ENCODE measurements at places on chromosomes 12 and 14.

DNA sequence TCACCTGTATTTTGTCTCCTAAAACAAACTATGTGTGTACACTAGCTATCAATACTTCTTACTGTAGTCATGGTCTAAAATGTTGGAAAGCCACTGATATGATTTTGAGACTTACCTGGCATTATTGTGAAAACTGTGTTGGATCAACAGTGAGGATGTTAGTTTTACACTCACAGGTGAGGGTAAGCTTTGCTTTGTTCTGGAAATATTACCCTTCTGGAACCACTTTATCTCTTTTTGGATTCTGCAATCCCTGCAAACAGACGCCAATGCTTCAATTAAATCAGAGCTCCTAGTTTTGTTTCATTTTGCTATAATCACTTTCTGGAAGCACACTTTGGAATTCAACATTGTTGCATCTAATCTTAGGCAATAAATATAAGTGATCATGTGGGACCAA is 223.3 kb downstream of the RPS29 start:
- DNase-seq = no peak

- DNase-seq = no peak
Observed at GRCh38 chr12:96414637-96415036, 14.4 kb upstream of the CDK17 start.

- DNase-seq = no peak
Observed at GRCh38 chr12:102992297-102992696, 34.8 kb downstream of the ASCL1 start.

- no peak for DNase-seq
Observed at GRCh38 chr14:54010981-54011380, 54.4 kb upstream of the BMP4 start.

GRCh38 chr12:94207849-94208621 is 59.7 kb downstream of the PLXNC1 start:
- DNase-seq = no peak

- DNase-seq = no peak
Observed at GRCh38 chr12:4734625-4735340, 14.6 kb downstream of the GALNT8 start.

GRCh38 chr14:103732868-103733620 is 17.4 kb downstream of the ZFYVE21 start:
- no peak for DNase-seq

DNA sequence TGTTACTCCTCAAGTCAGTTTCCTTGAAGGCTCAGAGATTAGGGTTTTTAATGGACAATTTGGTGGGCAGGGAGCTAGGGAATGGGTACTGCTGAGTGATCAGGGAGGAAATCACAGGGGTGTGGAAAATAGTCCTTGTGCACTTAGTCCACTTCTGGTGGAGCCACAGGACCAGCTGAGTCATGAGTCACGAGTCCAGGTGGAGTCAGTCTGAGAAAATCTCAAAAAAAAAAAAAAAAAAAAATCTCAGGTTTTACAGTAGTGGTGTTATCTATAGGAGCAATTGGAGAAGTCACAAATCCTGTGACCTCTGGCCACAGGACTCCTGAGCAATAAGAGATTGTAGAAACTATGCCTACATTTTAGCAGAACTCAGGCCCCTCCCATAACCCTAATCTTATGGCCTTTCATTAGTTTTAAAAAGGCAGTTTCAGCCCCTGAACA is 28.2 kb upstream of the AMN1 start:
- DNase-seq = peak; percentile 12

- no peak for DNase-seq
Observed at GRCh38 chr14:96267336-96267735, 11.3 kb downstream of the BDKRB1 start.

GRCh38 chr14:68676511-68676943 is 116.3 kb downstream of the ZFP36L1 start:
- DNase-seq = peak; percentile 88

- DNase-seq = no peak
Observed at GRCh38 chr14:99751539-99752485, 41.4 kb upstream of the EML1 start.

GRCh38 chr14:79334272-79334671 is 877.0 kb downstream of the DIO2 start:
- DNase-seq = no peak

DNA sequence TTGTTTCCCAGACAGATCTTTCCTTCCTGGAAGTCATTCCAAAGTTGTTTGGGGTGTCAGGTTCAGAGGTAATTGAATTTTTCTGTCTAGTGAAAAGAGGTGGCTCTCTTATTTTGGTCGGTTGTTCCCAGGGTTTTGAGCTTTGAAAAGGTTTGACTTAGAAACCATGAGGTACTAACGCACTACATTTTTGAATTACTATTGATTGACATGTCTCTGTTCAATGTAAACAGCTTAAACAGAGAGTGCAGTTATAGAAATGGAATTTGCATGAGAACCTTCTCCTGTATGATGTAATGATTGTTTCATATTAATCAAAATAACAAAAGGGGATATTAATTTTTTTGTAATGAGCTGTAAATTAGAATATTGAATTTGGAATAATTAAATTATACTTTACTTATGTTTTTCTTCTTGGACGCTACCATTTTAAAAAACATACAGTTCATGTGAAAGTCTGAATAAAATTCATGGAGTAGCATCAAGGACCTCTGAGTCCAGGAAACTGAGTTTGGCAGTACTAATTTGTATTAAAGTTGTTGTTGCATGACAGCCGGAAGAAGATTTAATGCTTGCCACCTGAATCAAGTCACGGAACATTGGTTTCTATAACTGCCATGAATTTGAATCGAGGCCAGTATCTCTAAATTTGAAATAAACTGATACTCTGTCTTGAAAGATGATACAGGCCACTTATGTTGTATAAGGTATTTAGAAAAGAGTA is 41.7 kb downstream of the NPAS3 start:
- no peak for DNase-seq

DNA sequence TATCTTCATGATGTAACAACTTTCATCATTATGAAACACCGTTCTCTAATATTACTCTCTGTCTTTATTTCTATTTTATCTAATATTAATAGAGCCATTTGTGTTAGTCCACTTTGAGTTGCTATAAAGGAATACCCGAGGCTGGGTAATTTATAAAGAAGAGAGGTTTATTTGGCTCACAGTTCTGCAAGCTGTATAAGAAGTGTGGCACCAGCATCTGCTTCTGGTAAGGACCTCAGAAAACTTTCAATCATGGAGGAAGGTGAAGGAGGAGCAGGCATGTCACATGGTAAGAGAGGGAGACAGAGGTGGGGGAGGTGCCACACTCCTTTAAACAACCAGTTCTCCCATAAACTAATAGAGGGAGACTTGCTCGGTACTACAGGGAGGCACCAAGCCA is 25.1 kb downstream of the BORCS5 start:
- no peak for DNase-seq

DNA sequence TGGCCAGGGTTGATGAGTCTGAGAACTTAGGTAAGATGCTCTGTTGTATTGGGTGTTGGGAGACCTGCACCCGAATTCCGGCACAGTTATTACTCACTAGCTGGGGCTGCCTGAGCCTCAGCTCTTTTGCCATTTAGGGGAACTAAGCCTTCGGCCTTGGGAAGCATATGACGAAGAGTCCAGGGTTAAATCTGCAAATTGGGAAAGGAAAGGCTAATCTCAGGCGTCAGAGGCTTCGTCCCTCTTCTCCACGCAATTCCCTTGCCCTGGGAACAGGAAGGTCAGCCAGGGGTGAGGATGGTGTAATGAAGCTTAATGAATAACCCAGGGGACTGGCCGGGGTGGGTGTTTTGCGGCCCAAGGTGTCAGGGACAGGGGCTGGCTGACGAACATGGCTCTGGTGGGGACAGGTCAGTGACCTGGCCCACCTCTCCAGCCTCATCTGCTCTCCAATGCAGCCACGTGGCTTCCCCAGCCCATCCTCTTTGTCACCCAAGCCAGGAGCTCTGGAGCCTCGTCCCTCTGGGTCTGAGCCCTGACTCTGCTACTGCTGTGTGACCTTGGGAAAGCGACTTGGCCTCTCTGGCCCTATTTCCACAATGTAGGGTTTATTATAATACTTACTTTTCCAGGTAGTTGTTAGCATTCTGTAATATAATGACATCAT is 3.8 kb upstream of the SDSL start:
- no peak for DNase-seq

DNA sequence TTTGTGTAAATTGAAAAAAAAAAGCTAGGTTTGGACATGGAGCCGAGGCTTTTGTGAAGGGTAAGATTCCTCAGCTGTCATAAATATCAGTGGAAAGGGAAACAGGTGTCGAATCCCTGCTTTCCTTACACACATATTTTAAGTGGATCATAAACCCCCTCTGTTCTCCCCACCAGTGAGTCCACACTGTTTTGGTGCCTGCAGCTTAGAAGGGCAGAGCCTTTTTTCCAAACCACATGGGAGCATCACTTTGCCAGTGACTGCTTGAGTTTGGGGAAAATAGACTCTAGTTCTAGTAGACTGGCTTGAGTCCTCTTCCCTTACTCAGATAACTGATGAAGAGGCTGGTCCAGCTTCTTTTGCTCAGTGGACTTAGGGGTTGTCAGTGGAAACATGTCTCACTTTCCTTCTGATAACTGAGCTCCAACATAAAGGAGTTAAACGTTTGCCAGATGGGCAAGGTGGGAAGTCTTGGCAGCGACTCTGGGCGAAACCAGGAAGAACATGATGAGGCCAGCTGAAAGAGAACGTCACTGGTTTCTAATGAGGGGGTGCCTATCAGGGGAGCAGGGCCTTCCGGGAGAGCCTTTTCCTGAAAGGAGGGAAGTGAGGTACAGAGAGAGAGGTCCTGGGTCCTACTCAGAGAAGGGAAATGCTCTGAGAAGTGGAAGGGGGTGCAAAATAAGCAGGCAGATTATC is 168.1 kb upstream of the PARP11 start:
- DNase-seq = no peak

DNA sequence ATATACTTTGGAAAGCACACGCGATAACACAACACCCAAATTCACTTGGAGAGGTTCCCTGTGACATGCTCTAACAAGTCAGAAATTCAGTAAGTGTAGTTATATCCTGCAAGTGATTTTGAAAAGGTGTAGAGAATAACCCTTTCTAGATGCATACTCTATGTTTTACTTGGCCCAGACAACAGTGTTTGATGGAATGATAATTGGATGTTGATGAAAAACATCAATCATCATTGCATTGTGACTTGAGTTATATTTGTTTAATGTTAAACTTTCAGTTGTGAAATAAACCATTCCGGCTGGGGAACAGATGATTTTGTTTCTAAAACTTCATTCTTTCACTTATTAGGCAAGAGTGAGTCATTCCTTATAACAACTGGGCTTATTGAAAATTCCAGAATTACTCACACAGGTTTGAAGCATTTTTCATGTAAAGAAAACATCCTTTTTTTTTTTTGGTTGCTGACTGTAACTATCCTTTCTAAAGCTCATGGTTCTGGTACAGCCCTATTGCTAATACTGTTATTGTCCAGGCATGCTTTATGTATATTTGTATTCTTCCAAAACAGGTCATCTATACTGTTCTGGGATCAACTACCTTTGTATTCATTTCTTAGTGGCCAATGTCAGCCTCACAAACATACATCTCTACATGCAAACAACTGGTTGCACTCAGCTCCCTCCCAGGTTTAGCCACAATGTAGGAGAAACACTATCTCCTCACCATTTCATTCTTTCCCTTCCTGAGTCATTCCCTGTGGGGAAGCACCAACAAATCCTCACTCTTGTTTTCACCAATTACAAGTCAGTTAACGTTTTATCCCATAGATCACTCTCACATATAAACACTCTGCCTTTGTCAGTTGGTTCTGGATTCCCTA is 121.2 kb upstream of the LRIG3 start:
- no peak for DNase-seq

- no peak for DNase-seq
Observed at GRCh38 chr14:97995038-97995437, 1197.9 kb downstream of the VRK1 start.

DNA sequence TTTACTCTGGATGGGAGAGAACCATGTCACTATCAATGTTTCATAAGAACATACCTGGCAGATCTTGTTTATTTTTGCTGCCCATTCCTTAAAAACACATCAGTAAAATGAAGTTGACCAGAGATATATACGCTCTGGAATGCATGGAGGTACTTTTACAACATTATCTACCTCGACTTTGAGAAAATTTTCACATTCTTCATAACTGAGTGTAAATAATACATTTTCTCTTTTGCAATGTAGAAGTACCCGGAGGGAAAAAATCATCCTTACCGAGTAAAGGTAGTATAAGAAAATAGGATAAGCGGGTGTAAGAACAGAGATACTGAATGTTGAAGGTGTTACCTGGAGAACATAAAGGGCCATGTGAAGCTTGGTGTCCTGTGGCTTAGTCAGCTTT is 80.7 kb downstream of the TMEM116 start:
- DNase-seq = no peak
